ENCODE measurements at places on chromosomes 5 and 9.

DNA sequence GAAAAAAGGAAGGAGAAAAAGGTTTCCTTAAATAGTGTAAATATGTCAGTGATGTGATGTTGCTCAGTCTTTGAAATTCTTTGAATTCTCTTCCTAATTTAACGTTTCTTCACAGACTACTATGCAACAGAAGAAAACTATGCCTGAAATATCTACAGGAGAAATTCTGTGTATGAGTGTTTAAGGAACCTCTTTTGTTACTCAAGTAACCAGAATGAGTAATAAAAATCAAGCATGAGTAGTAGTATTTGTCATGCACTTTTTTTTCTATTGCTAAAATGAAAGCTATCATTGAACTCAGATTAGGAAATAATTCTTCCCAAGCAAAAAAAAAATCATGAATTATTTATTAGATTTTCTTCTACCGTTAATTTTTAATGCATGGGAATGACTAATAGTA lies 20.3 kb upstream of the THG1L start:
- no peak for DNase-seq

- DNase-seq, result no peak
These were observed 383.9 kb downstream of the TLR4 start for GRCh38 chr9:118088090-118088489.

- no peak for DNase-seq
These were observed 378.2 kb upstream of the GRAMD2B start for GRCh38 chr5:126044931-126045565.

DNA sequence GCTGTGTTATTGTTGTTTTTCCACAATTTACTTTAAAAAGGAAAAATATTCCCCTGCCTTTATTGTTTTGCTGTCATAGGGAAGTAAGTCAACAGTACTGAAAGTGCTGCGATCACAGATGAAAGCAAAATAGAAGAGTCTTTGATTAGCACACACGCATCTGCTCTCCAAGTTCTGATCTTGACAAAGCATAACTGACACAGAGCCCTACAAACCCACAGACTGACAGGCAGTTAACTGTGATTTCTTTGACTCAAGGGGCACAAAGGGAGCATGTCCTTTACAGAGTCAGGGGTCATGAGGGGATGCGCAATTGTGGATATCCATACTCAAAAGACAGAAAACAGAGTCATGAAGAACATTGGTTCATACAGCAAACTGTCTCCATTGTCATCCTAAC lies 123.7 kb downstream of the SNCAIP start:
- no peak for DNase-seq

GRCh38 chr5:59326596-59326995 lies 566.9 kb downstream of the PDE4D start:
- no peak for DNase-seq

DNA sequence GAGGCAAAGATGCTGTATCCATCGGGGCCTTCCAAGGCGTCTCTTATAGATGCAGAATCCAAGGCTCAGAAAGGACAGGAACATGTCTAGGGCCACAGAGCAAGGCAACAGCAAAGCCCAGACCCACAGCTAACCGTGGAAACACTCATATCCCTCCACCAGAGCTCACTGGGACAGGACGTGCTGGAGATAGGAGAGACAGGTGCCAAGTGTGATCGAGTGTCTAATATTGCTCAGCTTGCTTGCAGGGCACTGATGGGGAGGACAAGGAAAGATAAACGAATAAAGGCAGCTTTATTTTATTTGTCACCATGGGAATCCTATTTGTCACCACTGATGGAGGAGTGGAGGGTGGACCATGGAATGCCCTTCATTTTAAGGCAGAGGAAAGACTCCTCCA lies 44.0 kb upstream of the AKNA start:
- no peak for DNase-seq

GRCh38 chr5:99285606-99286005 lies 356.8 kb upstream of the CHD1 start:
- no peak for DNase-seq

DNA sequence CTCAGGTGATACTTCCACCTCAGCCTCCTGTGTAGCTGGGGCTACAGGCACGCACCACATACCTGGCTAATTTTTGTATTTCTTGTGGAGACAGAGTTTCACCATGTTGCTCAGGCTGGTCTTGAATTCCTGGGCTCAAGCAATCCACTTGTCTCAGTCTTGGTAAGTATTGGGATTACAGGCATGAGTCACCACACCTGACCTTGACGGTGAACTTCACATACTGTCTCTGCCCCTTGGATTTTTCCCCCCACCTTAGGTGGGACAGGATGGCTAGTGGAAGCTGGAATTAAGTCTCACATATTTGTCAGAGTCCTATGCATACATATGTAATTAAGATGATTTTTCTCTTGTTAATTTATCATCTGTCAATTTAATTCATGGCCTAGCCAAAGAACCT lies 20.9 kb upstream of the RFK start:
- no peak for DNase-seq

GRCh38 chr5:178284093-178284675 lies 51.6 kb upstream of the PHYKPL start:
- DNase-seq, result no peak

- no peak for DNase-seq
These were observed 211.0 kb downstream of the PCSK5 start for GRCh38 chr9:76101491-76101890.

DNA sequence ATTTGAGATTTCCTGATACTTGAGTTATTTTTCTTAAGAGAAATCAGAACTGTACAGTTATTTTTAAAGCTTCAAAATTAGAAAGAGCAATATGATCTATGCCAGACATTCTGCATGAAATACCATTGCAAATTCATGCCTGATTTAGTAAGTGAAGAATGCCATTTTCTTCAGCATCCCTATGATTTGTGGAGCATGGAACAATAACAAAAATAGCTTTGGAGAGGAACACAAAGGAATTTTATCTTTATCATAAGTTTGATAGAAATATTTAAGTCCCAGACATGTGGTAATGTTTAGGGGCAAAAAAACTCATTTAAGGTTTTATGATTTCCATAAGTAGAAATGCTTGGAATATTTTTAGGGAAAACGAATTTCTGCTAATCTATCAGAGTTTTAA lies 1863.4 kb downstream of the EFNA5 start:
- DNase-seq, result no peak

GRCh38 chr9:105963343-105964099 lies 269.2 kb downstream of the TMEM38B start:
- no peak for DNase-seq

GRCh38 chr9:76502746-76503145 lies 43.8 kb downstream of the GCNT1 start:
- no peak for DNase-seq

- no peak for DNase-seq
These were observed 136.8 kb downstream of the ESM1 start for GRCh38 chr5:54848581-54848980.

DNA sequence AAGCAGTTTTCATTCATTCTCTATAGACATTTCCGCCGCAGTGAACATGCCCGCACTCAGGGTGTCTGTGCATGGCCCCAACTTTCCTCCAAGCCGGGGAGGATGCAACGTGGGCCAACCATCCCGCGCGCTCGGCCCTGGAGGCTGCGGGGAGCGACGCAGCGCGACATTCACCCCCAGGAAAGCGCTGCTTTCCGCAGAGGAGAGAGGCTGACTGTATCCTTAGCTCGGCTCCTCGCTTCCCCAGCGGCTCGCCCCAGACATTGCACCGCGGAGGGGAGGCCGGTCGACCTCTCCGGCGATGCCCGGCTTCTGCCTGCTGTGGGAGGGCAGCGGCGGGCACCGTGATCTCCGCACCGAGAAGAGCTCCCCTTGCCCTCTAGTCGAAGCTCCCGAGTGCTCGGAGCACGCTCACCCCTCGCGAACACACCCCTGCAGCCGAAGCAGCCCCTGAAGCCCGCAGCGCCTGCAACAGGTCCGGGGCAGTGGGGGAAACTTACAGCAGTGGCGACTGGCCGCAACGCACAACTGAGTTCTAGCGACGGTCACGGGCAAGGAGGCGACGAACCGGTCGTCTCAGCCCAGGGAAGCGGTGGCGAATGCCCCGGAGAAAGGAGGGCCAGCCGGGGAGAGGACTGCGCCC lies 600 bp downstream of the ENC1 start:
- DNase-seq, result no peak

DNA sequence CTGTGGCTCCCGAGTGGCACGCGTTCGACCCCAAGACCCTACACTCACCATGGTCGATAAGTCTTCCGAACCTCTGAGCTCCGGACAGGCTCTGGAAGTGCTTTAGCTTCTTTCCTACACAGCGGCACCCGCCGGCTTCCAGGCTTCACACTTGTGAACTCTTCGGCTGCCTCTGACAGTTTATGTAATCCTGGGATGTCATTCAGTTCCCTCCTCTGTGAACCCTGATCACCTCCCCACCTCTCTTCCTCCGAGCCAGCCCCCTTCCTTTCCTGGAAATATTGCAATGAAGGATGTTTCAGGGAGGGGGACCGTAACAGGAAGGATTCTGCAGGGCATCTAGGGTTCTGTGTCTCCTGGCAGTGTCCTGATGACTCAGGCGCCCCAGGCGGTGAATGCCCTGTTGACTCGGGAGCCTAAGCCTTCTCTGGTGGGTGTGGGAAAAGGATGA lies at the start of gene CD14:
Gene CD14, minus strand, starts transcription at position 155 of the 451 bp plus-strand sequence. Its CDS starts 104 bp downstream, at position 51.
- DNase-seq, result no peak

GRCh38 chr9:137103206-137103999 lies 11.1 kb downstream of the DPP7 start:
- no peak for DNase-seq

DNA sequence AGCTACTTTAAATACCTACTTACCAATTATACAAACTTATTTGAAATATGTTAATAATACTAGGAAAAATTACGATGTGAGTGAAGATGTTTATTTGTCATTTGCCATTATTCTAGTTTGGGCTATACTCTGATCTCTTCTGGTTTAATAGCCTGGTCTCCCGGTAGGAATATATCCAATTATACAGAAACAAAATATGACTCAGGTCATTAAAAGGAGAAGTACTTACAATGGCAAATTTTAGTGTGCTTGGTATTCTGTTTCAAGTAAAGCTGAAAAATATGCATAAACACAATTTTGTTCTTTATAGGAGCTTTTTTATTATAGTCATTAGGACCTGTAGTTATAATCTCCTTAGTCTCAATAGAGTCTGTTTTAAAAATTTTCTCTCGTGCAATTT lies 176.8 kb downstream of the SLCO4C1 start:
- no peak for DNase-seq

GRCh38 chr5:33277061-33277650 lies 163.6 kb upstream of the TARS1 start:
- DNase-seq, result no peak

- DNase-seq, result no peak
These were observed 398.3 kb downstream of the ANXA1 start for GRCh38 chr9:73549991-73550390.

GRCh38 chr5:64939772-64940510 lies 171.2 kb downstream of the CWC27 start:
- DNase-seq, result no peak

DNA sequence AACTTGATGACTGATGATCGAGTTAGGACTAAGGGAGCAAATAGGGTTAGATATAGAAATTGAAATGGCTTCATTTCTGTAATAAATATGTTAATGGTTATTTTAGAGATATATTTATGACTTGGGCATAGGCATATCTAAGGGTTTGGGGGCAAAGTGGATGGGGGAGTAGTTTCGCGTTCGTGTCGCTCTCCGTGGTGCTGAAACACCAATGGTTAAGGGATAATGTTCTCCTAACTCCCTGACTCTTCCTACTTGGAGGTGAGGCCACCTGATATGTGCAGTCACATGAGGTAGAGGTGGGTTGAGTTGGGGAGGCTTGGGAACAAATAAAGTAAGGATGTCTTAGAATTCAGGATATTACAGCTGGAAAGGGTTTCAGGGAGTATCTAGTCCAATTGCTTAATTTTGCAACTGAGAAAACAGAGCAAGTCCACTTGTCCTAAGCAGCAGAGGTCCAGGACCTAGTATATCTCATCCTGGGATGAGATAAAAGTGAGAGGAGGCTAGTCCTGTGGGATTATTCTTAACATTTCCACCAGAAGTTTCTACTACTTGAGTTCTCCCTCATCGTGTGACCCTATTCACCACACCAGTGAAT lies 44.0 kb upstream of the MAP1B start:
- no peak for DNase-seq

DNA sequence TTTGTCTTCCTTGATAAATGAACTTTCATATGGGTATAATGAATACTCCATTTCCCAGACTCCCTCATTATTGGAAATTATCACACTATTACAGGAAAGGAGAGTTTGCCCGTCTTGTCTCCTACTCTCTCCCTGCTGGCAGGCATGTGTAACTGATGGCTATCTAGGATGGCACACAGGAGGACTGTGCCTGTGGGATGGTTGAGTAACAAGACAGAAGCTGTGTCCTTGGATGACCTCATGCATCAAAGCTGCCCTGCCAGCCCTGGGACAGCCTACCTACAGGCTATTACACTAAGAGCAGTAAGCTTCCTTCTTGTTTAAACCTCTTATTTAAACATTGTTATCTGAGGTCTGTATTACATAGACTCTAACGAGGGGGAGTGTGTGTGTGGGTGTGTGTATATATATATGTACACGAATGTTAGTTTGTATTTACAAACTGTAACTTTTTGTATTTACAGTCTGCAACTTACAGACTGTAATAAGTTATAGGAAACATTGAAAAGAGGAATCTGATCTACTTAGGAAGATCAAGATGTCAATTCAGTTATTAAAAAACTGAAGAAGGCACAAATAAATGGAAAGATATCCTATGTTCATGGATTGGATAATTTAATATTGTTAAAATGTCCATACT lies 247.6 kb upstream of the ACO1 start:
- DNase-seq, result no peak

- DNase-seq, result no peak
These were observed 509.8 kb downstream of the CCDC171 start for GRCh38 chr9:16062542-16063240.

- DNase-seq, result peak; percentile 23
These were observed 364.5 kb downstream of the MAN2A1 start for GRCh38 chr5:110054240-110054639.

DNA sequence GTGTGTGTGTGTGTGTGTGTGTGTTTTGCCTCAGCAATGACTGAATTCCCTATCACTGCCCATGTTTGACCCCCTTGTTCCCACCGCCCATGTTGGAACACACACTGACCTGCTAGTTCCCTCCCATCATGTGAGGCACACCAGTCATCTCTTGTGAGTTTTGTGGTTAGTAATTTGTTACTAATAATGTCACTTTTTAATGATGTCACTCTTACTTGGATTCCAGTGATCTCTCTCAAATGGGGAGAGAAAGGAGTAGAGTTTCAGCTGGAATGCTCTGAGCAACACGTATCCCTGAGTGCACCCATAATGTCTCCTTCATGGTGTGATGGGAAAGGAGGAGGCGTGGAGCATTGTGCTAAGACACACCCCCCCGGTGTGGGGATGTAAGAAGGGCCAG lies 172.6 kb downstream of the SH3GL2 start:
- no peak for DNase-seq

Data from activated CD4-positive, alpha-beta T cell treated with anti-CD3 and anti-CD28 coated beads for 24 hours (primary cell).